Stimulated activated CD4-positive, alpha-beta T cell treated with anti-CD3 and anti-CD28 coated beads, Interleukin-1b, Interleukin-23, amount 100 ng/mL, for 1 hour (primary cell): ENCODE measurements at places on chromosomes 1 and 21.
A peak's percentile ranks its signal among the peaks of the same experiment; 100 is the strongest.

DNA sequence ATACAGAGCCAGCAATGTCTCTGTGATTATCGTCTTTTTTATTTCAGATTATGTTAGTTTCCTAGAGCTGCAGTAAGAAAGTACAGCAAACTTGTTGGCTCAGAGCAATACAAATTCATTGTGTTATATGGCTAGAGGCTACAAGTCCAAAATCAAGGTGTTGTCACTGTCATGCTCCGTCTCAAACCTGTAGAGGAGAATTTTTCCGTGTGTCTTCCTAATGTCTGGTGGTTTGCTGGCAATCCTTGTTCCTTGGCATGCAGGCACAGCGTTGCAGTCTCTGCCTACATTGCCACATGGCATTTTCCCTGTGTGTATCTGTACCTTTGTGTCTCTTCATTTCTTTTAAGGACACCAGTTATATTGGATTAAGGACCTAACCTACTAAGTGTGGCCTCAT, 244.4 kb downstream of the LRRIQ3 start:
- no peak for DNase-seq

DNA sequence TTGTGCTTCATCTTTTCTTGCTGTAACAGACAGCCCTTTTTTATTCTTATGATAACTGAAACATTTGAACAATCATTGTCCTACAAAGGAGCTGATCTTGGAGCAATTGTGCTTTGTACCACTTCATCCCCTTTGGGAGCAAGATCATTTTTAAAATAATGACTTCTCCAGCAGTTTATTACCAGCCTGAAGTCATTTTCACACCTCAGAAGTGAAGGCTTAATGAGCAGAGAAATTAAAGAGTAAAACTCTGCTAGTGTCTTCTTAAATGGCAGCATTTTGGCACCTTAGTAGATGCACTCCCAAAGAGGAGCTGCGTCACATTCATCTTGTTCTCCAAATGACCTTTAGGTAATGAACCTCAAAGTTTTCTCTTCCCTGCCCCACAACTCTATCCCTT, 439.6 kb upstream of the CAMK1G start:
- DNase-seq: no peak

DNA sequence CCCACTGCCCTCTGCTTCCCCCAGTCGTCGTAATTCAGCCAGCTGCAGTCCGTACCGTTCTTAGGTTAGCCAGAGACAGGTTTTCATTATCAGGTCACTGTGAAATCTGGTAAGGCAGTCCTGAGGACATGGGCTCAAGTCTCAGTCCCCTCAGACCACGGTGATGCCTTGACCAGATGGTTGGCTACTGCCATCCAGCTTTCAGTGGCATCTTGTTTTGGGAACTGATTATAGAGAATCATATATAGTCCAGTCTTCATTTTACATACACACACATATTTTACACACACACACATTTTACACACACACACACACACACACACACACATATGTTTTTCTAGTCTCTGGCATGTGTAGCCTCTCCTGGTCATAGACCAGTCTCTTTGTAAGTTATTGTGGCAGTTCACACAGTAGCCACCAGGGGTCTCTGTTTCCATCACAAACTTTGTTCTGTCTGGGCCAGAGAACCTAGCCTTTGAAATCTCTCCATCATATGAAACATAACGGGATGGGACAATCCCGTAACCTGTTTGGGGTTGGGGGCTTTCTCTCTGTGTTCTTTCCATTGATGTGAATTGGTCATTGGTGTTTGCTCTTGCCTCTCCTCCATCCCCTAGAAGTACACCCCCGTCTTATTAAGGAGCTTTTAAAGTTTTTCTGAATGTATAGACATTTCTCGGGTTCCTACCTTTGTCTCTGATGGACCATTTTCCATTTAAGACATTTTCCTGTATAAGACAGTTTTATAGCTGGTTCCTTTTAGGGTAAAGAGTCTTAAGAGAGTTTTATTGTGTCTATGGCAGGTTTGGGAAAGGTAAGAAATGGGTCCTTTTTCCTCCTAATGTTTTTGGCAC, 8.4 kb upstream of the IKBKE start:
- DNase-seq: peak; percentile 41

- no peak for DNase-seq
These were observed 7.6 kb downstream of the MTF1 start for GRCh38 chr1:37851782-37852210.

DNA sequence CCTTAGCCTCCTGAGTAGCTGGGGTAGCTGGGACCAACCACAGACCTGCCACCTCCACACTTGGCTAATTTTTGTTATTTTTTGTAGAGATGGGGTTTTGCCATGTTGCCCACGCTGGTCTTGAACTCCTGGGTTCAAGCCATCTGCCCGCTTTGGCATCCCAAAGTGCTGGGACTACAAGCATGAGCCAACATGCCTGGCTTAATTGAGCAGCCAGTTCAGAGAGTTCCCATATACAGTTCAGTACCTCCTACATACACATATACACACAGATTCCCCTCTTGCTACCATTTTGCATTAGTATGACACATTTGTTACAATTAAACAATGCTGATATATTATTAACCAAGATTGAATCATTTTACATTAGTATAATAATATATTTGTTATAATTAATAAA, 2.9 kb downstream of the RNPEP start:
- DNase-seq: no peak

DNA sequence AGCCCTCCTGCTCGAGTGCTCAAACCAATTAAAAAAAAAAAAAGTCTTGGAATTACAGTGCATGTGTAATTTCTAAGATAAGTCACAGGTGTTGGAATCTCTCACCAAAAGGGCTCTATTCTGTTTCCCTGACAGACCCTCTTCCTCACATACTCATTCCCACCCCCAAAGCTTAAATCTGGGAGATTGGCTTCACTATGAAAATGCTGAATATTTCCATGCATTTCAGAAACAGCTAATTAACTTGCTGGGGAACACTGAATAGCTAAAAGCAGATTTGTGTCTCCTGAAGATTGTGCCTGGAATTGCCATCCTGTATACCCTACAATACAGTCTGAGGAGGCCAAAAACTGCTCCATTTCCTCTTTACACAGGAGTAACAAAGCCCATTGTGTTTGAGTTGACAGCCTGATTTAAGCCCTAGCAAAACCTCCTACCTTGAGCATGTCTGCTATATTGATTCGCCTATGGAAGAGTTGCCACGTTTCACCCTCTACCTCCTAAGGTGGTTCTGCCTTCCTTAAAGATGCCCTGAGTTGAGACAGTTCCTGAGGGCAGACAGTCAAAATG, 1.4 kb upstream of the PIK3R3 start:
- no peak for DNase-seq

DNA sequence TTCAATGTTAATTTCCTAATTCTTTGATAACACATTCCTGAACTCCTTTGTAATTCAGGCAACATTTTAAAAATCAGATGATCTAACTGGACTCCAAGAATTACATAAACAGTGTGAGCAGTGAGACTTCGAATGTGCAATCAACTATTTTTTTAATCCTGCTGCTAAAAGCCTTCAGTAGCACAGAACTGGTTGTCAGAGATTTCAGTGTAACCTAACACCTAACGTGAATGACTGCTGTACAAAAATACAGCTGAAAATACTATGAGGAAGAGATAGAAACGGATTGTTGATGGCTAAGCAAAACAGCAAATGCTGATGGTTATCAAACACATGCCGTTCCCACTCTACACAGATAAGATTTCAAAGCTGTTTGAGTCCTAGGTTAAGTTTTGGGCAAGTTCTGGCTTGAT, 46.1 kb downstream of the APP start:
- DNase-seq: no peak

DNA sequence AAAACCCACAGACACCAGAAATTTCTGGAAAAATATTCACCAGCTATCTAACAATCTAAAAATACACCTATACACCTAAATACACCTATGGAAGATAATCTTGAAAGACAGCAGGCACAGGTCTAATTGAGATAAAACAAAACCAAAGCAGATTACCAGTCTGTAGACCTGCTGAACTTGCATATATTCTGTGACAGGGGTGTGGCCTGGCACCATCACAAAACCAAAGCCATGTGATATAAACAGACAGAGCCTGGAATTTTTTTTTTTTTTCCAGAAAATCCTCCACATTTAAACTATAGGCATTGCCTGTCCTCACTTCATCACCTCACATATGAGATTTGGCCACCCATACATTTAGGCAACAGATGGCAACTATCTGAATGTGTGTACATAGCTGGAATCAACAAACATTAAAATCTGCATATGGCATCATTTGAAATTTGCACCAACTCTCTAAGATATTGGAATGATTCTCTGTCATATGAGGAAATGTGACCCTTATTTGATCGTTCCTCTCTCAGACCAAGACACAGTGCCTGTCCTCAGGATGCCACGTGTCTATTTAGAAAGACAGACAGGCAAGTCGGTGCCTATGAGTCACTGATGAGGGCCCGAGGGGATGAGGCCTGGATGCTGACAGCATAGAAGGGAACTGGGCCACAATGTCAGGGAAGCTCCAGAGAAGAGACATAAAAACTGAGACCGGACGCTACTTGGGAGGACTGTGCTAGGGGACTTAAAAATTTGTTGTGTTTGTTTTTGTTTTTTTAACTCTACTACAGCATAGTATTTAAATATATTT, 32.6 kb downstream of the NMNAT2 start:
- no peak for DNase-seq

- no peak for DNase-seq
These were observed 150.1 kb upstream of the ZNF644 start for GRCh38 chr1:91171898-91172297.
